ENCODE measurements at places on chromosomes 4 and X. TPM values are rescaled to one million over a fixed set of nuclear protein-coding genes. Genes with fewer than 3 reads are reported as not detected.

The BMX gene
- not detected for polyA plus RNA-seq

The C4orf36 gene
- polyA plus RNA-seq, result not detected

The F8A2 gene
- polyA plus RNA-seq, result not detected

The POU4F2 gene
- not detected for polyA plus RNA-seq

The TLR10 gene
- 104 TPM for polyA plus RNA-seq

The TBC1D9 gene
- polyA plus RNA-seq, result 25.2 TPM

The NSG1 gene
- polyA plus RNA-seq, result not detected

The ARHGAP24 gene
- 131 TPM for polyA plus RNA-seq

The SLITRK4 gene
- polyA plus RNA-seq, result not detected

The RASSF6 gene
- polyA plus RNA-seq, result 2.1 TPM

The ATP2B3 gene
- polyA plus RNA-seq, result not detected

The FREM3 gene
- polyA plus RNA-seq, result not detected

The TEX13B gene
- not detected for polyA plus RNA-seq

The USP17L29 gene
- polyA plus RNA-seq, result not detected

The TAPT1 gene
- 119 TPM for polyA plus RNA-seq

The ESX1 gene
- not detected for polyA plus RNA-seq

The LRCH2 gene
- polyA plus RNA-seq, result not detected

The NXF2B gene
- not detected for polyA plus RNA-seq

The ADAMTS3 gene
- not detected for polyA plus RNA-seq

The RBM47 gene
- polyA plus RNA-seq, result 1.4 TPM

The LEF1 gene
- 4.9 TPM for polyA plus RNA-seq

The SGMS2 gene
- polyA plus RNA-seq, result 0.06 TPM

The GK gene
- polyA plus RNA-seq, result 10.3 TPM

The GATA1 gene
- polyA plus RNA-seq, result not detected

The TCP11X2 gene
- polyA plus RNA-seq, result not detected

The CNOT6L gene
- 53.6 TPM for polyA plus RNA-seq

The CTAG1A gene
- not detected for polyA plus RNA-seq

The HNRNPDL gene
- 337 TPM for polyA plus RNA-seq

The ZNF157 gene
- polyA plus RNA-seq, result 0.23 TPM

The FAM149A gene
- not detected for polyA plus RNA-seq

The MAPK10 gene
- polyA plus RNA-seq, result 1.5 TPM

The ZXDB gene
- polyA plus RNA-seq, result 7.9 TPM

The NAA10 gene
- polyA plus RNA-seq, result 52.6 TPM

The RRH gene
- polyA plus RNA-seq, result not detected

The ERVMER34-1 gene
- polyA plus RNA-seq, result not detected

The PLXNA3 gene
- polyA plus RNA-seq, result 1.1 TPM

The SMIM43 gene
- not detected for polyA plus RNA-seq

The ZDHHC15 gene
- not detected for polyA plus RNA-seq

The KLHL34 gene
- not detected for polyA plus RNA-seq

The MAGEC1 gene
- polyA plus RNA-seq, result not detected

The PTCHD1 gene
- polyA plus RNA-seq, result not detected

The MAGEC2 gene
- polyA plus RNA-seq, result not detected

The ASMT gene
- polyA plus RNA-seq, result not detected

The UGT2A1 gene
- polyA plus RNA-seq, result not detected

The NIPAL1 gene
- polyA plus RNA-seq, result not detected

The CT45A1 gene
- polyA plus RNA-seq, result not detected

The RADX gene
- polyA plus RNA-seq, result 2.6 TPM

The KLKB1 gene
- not detected for polyA plus RNA-seq

The COMMD8 gene
- 61.5 TPM for polyA plus RNA-seq

The GLRA3 gene
- polyA plus RNA-seq, result not detected

The IL13RA2 gene
- polyA plus RNA-seq, result not detected

The CLDN2 gene
- polyA plus RNA-seq, result not detected

The SHROOM2 gene
- not detected for polyA plus RNA-seq

The PNMA6A gene
- not detected for polyA plus RNA-seq

All from naive B cell (primary cell).